ENCODE measurements at places on chromosomes 1 and 21. TPM values are rescaled to one million over a fixed set of nuclear protein-coding genes. Genes with fewer than 3 reads are reported as not detected.

ZBTB40 gene
- 3.4 TPM for polyA plus RNA-seq

NUP133 gene
- 18.0 TPM for polyA plus RNA-seq

SAMD11 gene
- polyA plus RNA-seq = 0.40 TPM

SLAMF9 gene
- polyA plus RNA-seq = not detected

TRIM58 gene
- polyA plus RNA-seq = 3.5 TPM

LHX8 gene
- not detected for polyA plus RNA-seq
